ENCODE measurements at places on chromosomes 2 and 18. TPM values are rescaled to one million over a fixed set of nuclear protein-coding genes. Genes with fewer than 3 reads are reported as not detected.

The CD8B2 gene
- total RNA-seq = not detected

The EGR4 gene
- not detected for total RNA-seq

The SERPINB13 gene
- 168 TPM for total RNA-seq

The NT5C1B gene
- not detected for total RNA-seq

The CDH20 gene
- not detected for total RNA-seq

The TMEM169 gene
- total RNA-seq = 0.19 TPM

The LAMA3 gene
- 46.0 TPM for total RNA-seq

The POTEJ gene
- not detected for total RNA-seq

The NCKAP5 gene
- 5.7 TPM for total RNA-seq

The KLHL30 gene
- total RNA-seq = not detected

The LOXHD1 gene
- not detected for total RNA-seq

- no peaks in the 10 kb centered on the region for H3K27me3 ChIP-seq
- H3K4me3 ChIP-seq = no peak overlapping the region
- no peaks in the 10 kb centered on the region for H3K36me3 ChIP-seq
- H3K27ac ChIP-seq = no peak overlapping the region
Measured at GRCh38 chr2:105917688-105918087, 173.0 kb downstream of the NCK2 start.

DNA sequence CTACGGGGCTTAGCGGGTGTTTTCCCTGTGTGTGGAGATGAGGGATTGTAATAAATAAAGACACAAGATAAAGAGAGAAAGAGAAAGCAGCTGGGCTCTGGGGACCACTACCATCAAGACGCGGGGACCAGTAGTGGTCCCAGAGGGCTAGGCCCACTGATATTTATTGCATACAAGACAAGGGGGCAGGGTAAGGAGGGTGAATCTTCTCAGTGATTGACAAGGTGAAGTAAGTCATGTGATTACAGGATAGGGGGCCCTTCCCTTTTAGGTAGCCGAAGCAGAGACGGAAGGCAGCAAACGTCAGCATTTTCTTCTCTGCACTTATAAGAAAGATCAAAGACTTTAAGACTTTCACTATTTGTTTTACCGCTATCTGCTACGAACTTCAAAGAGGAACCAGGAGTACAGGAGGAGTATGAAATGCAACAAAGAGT is 4.5 kb upstream of the GAL3ST2 start:
- no peak overlapping the region for H3K27ac ChIP-seq
- no peaks in the 10 kb centered on the region for H3K36me3 ChIP-seq
- H3K4me3 ChIP-seq = no peak overlapping the region
- H3K4me1 ChIP-seq = peaks cover 60% of the 10 kb centered on the region
- H3K27me3 ChIP-seq = peaks cover 64% of the 10 kb centered on the region
- DNase-seq = no peak

GRCh38 chr2:6325616-6326015 is 540.1 kb downstream of the CMPK2 start:
- H3K4me3 ChIP-seq = no peak overlapping the region
- H3K27me3 ChIP-seq = no peaks in the 10 kb centered on the region
- no peak for DNase-seq
- no peaks in the 10 kb centered on the region for H3K4me1 ChIP-seq
- no peaks in the 10 kb centered on the region for H3K36me3 ChIP-seq

GRCh38 chr2:58289029-58289428 is 47.9 kb upstream of the FANCL start:
- H3K27me3 ChIP-seq = no peaks in the 10 kb centered on the region
- no peaks in the 10 kb centered on the region for H3K36me3 ChIP-seq
- DNase-seq = no peak
- H3K27ac ChIP-seq = no peak overlapping the region

GRCh38 chr18:67211646-67212045 is 304.9 kb downstream of the DSEL start:
- no peak for DNase-seq
- H3K4me3 ChIP-seq = no peak overlapping the region
- no peak overlapping the region for H3K27ac ChIP-seq
- H3K4me1 ChIP-seq = no peaks in the 10 kb centered on the region

DNA sequence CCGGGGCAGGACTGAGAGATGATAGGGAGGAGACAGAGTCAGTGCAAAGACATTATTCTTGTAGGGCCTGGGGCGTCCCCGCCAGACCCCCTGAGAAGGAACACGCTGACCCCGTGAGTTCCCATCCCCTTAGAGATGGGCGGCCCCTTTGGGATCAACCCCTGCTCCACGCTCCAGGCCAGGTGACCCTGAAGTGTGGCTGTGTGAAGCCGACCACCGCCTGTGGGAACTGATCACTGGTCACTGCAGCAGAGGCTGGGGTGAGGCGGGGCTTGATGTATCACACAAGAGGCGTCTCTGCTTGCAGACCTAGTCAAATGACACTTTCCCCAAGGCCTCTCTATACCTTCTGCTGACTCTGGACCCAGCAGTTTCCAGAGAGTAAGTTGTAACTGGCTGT is 157.4 kb upstream of the TWIST2 start:
- peaks cover under 1% of the 10 kb centered on the region for H3K4me1 ChIP-seq
- H3K4me3 ChIP-seq = no peak overlapping the region
- H3K27ac ChIP-seq = no peak overlapping the region
- H3K27me3 ChIP-seq = no peaks in the 10 kb centered on the region
- no peaks in the 10 kb centered on the region for H3K36me3 ChIP-seq

- DNase-seq = no peak
- H3K27me3 ChIP-seq = no peaks in the 10 kb centered on the region
- H3K36me3 ChIP-seq = no peaks in the 10 kb centered on the region
- no peak overlapping the region for H3K27ac ChIP-seq
- H3K4me3 ChIP-seq = no peak overlapping the region
- H3K4me1 ChIP-seq = peaks cover 6% of the 10 kb centered on the region
Measured at GRCh38 chr2:235549735-235550377, 56.0 kb downstream of the AGAP1 start.

DNA sequence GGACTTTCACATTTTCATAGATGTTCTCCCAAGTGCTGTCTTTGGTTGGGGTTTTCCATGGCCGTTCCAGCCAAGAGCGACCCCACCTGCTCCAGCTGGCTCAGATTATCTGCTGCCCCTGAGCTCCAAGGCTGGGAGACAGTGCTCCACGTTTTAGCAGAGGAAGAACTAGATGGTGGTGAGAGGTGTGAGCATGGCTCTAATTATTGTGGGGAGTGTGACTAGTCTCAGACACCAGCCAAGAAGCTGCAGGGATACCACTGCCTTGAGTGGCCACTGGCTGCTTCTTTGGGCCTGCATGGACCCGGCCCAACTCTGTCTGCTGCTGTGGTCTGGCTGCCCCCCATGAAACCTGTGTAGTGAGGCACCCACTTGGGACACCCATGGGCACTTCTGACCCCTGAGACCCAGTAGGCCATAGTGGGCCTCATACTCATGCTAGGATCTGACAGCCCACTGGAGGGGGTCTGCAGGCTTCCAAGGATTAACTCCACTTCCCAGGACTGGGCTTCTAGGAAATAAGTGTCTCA is 2.8 kb upstream of the NCL start:
- H3K4me1 ChIP-seq = peaks cover 26% of the 10 kb centered on the region
- DNase-seq = no peak
- H3K27ac ChIP-seq = no peak overlapping the region
- H3K27me3 ChIP-seq = no peaks in the 10 kb centered on the region

DNA sequence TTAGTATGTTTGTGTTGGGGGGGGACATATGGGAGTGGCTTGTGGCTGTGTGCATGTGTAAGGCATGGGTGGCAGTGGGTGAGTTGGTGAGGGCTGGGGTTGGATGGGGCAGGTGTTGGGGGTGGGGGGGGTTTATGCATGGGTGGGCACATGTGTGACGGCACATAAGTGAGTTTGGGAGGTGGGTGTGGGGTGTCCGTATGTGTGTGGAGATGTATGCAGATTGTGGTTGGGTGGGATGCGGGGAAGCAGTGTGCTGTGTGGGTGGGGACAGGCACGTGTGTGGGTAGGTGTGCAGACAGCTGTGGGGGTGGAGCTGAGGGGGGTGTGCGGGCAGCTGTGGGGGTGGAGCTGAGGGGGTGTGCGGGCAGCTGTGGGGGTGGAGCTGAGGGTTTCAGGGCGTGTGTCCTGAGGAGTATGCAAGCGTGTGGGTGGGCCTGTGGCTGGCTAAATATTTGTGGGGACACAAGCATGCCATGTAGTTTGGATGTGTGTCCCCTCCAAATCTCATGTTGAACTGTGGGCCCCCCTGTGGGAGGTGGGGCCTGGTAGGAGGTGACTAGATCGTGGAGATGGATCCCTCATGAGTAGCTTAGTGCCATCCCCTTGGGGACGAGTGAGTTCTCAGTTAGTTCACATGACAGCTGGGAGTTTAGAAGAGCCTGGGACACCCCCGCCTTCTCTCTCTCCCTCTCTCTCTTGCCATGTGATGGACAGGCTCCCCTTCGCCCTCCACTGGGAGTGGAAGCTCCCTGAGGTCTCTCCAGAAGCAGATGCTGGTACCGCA is 59.4 kb downstream of the ANKMY1 start:
- no peak overlapping the region for H3K27ac ChIP-seq
- DNase-seq = no peak
- H3K27me3 ChIP-seq = no peaks in the 10 kb centered on the region
- H3K4me1 ChIP-seq = no peaks in the 10 kb centered on the region
- H3K4me3 ChIP-seq = no peak overlapping the region
- H3K36me3 ChIP-seq = peaks cover 67% of the 10 kb centered on the region

DNA sequence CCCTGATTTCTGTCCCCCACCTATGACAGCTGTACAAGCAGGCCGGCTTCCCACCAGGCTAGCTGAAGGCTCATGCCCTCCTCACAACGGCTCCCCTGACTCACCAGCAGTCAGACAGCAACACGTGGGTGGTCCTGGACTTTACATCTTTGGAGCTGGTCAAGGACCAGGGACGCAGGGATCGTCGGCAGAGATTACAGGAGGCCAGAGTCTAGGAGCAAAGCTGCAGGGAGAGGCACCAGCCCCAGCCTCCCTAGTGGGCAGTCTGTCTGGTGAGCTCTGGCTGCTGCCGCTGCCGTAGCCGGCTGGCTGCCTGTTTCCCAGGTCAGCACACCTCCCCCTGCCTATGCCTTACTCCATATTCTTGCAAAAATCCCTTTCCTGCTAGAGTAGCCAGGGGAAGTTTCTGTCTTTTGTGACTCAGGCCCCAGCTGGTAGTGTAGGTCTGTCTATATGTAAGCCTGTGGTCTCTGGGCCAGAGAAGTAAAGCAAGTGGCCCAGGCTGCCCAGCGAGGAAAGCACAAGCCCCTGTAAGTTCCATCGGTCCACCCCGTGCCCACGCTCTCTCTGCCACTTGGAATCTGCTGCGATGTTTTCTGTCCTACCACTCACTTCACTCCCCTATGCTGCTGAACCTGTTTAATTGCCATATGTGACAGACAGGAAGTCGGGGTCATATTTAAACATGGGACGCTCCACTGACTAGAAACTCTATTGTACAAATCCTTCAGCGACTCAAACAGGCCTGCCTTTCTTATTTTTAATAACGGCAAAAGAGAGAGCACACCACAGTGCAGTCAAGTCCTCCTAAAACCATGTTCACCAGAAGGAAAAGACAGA is 2.4 kb upstream of the ARHGEF4 start:
- DNase-seq = no peak
- no peaks in the 10 kb centered on the region for H3K27me3 ChIP-seq
- H3K4me3 ChIP-seq = no peak overlapping the region
- no peak overlapping the region for H3K27ac ChIP-seq
- H3K36me3 ChIP-seq = no peaks in the 10 kb centered on the region

GRCh38 chr18:32019251-32019948 is 775 bp downstream of the RNF125 start:
- H3K27ac ChIP-seq = peak overlapping the region; percentile 86
- no peak for DNase-seq
- H3K4me3 ChIP-seq = peak overlapping the region; percentile 67
- H3K27me3 ChIP-seq = no peaks in the 10 kb centered on the region
- peaks cover 61% of the 10 kb centered on the region for H3K4me1 ChIP-seq
- no peaks in the 10 kb centered on the region for H3K36me3 ChIP-seq

DNA sequence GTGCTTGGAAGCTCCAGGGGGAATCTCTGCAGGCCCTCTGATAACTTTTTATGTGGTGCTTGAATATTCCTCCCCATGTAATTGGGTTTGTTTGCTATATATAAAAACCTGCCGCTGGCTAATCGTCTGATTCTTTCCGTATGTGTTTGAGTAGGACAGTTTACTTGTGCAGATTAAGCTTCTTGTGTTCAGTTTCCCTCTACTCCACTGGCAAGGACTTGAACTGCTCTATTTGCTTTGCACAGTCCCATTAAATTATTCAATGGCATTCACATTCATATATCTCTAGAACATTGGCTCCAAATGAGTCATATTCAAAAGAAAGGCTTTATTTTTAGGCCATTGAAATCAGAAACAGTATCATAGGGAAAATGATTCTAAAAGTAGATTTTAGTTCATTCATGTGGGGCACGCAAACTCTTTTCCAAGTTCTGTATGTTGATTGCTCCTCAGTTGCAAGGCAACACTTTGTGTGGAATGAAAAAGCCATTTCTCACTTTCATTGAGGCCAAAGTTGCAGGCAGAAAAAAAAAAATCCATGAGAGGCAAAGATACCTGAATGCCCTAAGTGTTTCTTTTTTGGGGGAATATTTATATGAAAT is 1682.3 kb upstream of the PIK3C3 start:
- H3K36me3 ChIP-seq = no peaks in the 10 kb centered on the region
- DNase-seq = no peak
- no peak overlapping the region for H3K27ac ChIP-seq
- H3K4me3 ChIP-seq = no peak overlapping the region

DNA sequence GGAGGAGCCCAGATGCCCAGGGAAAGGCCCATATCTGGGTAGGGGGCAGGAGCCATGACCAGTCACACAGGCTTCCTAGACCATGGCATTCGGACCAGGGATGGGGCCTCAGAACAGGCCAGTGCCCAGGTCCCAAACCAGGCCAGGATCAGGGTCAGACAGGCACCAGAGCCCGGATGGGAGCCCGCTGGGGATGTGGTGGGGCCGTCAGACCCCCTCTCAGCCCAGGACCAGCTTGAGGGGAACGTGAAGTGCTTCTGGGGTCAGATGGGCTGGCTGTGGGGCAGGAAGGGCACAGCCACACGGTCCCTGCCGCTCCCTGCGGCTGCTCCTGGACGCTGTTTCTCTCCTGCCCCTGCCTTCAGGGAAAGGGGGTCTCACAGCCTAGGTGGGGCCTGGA is 39.1 kb downstream of the SNED1 start:
- H3K27ac ChIP-seq = no peak overlapping the region
- H3K4me3 ChIP-seq = peak overlapping the region; percentile 47
- H3K27me3 ChIP-seq = no peaks in the 10 kb centered on the region

DNA sequence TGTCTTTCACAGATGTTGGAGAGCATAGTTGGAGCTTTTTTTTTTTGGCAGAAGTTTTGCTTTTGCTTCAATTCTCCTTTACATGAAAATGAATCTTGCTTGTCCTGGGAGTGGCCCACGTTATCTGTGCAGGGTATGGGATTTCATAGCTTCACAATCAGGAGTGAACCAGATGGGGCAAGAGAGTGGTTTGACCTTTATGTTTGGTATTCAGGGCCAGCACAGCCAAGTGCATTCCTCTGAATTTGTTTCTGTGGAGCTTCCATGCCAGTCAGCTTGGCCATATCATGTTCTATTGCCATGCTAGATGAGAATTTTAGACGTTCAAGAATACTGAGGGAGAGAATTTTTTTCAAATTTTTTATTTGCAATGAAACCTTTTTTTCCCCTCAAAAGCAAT is 116.6 kb downstream of the PRPF40A start:
- DNase-seq = no peak
- H3K27ac ChIP-seq = no peak overlapping the region
- H3K27me3 ChIP-seq = no peaks in the 10 kb centered on the region
- no peaks in the 10 kb centered on the region for H3K36me3 ChIP-seq
- H3K4me3 ChIP-seq = no peak overlapping the region
- H3K4me1 ChIP-seq = no peaks in the 10 kb centered on the region

GRCh38 chr2:202038471-202039277 is 5.0 kb downstream of the FZD7 start:
- no peaks in the 10 kb centered on the region for H3K27me3 ChIP-seq
- H3K4me1 ChIP-seq = peaks cover 61% of the 10 kb centered on the region
- no peak for DNase-seq
- peak overlapping the region; percentile 91 for H3K27ac ChIP-seq
- no peak overlapping the region for H3K4me3 ChIP-seq

Data from esophagus squamous epithelium (tissue), 5 donors.